AG04450 (cell line): ENCODE measurements at places on chromosomes 7 and 10.

- no peak for DNase-seq
These were observed 41.4 kb upstream of the GTF2I start for GRCh38 chr7:74615933-74616780.

GRCh38 chr7:148045521-148045920 is 545.0 kb upstream of the C7orf33 start:
- DNase-seq = no peak

DNA sequence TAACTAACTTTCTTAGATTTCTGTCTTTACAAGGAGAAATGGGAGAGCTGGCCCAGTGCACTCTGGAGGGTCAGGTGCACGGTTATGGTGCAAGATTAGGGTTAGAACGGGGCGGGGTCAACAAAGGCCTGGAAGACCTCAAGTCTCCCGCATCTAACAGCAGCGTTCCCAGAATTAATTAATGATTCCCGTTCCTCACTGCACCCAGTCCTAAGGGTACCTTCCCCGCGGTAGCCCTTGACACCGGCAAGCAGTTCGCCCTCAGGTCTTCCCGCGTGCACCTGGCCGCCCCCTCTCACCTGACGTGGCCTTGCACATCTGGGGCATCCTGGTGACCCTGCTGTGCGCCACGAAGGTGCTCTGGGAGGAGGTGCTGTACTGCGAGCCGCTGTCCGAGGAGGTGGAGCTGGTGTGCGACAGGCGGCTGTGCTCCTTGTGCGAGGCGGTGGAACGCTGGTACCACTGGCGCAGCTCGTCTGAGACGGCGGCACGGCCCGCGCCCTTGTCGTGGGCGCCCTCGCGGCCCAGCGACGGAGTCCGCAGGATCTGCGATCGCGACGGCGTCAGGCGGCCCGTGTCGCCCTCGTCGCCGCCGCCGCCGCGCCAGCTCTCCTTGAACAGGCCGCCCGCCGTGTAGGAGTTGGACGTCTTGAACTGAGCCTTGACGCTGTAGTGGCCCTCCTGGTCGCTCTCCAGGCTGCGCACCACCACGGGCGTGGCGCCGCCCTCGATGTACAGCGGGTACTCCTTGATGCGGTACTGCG is 69.8 kb downstream of the PRPF18 start:
- no peak for DNase-seq

GRCh38 chr7:2166625-2167280 is 66.0 kb downstream of the MAD1L1 start:
- DNase-seq = no peak

- DNase-seq = peak; percentile 76
These were observed 18.9 kb upstream of the NRBF2 start for GRCh38 chr10:63114031-63114814.

- no peak for DNase-seq
These were observed 25.6 kb downstream of the MARCHF5 start for GRCh38 chr10:92316610-92317009.

DNA sequence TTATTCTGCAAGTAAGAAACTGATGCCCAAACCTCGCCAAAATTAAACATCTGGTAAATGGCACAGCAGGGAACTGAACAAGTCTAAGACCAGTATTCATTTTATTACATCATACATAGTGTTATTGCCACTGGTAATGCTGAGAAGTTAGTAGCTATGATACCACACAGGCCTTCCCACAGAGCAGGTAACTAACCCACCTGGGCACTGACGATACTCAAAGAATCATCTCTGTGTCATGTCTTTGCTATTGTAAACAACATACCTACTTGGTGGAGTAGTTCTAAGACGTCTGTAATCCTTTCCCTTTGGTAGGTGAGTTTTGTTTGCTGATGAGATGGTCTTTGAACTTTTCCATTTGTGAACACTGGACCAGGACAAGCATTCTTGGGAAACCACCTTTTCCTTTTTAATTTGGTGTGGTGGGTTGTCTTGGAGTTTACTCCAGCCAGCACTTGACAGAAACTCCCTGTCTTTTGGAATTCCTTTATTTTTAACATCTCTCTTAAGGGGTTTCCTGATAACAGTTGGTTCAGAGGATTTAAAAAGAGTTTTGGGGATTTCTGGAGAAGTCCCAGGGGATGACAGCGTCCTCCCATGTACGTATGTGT is 40.9 kb downstream of the PDSS1 start:
- DNase-seq = no peak

- DNase-seq = no peak
These were observed 346.8 kb upstream of the MEOX2 start for GRCh38 chr7:16033233-16033632.

- peak; percentile 89 for DNase-seq
These were observed 131.4 kb downstream of the PRPF18 start for GRCh38 chr10:13717936-13718772.

GRCh38 chr7:125061776-125062397 is 132.3 kb upstream of the POT1 start:
- no peak for DNase-seq

GRCh38 chr7:131327049-131327625 is 539 bp upstream of the MKLN1 start:
- DNase-seq = no peak

- DNase-seq = no peak
These were observed 89.9 kb downstream of the DNAJB6 start for GRCh38 chr7:157426463-157427301.

DNA sequence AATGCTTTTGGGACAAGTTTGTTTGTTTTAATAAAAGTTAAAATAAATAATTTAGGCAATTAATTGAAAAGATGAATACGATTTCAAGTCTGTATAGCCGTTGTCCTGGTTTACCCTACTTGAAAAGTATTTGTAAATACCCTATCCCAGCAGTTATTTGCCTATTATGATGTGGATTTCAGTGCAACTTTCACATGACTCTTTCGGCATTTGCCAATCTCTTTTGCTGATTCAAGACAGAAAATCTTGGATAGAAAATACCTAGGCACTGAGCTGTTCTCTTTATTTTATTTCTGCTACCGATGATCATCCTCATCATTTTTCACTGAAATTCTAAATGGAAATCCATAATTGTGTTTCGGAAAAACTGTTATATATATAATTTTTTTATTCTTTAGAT is 125.9 kb upstream of the FZD8 start:
- DNase-seq = no peak

GRCh38 chr7:47479821-47480575 is 101.9 kb downstream of the TNS3 start:
- no peak for DNase-seq

- no peak for DNase-seq
These were observed 145.4 kb downstream of the SNX10 start for GRCh38 chr7:26437003-26437532.

DNA sequence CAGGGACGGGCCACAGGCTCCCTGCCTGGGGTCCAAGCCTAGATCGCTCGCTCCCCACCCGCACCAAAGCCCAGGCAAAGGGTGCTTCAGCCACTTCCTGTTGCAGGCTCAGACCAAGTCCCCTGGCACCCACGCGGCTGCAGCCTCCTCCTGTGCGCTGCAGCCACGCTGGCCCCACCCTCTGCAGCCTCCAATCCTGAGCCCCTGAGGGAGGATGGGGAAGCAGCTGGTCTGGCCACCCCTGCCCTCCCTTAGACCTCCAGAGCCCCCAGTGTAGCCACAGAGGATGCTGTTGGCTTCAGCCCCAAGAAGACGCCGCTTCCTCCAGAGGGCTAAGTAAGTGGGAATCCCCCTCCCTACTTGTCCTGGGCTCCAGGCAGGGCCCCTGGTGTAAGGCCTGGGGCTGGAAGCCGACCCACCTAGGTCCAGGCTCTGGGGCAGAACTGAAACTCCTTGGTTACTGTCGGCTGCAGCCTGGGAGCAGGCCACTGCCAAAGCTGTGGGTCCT is 9.4 kb downstream of the LIMK1 start:
- no peak for DNase-seq

GRCh38 chr10:133016493-133017202 is 71.1 kb upstream of the ADGRA1 start:
- DNase-seq = no peak

- DNase-seq = no peak
These were observed at the start of gene IGFBP1 for GRCh38 chr7:45888185-45888992. TSS of gene IGFBP1 (plus strand) at chr7:45888488. CDS start at chr7:45888653, 165 bp downstream.

- DNase-seq = no peak
These were observed 46.8 kb upstream of the CD36 start for GRCh38 chr7:80591654-80592053.

- no peak for DNase-seq
These were observed 137.1 kb upstream of the UNC5B start for GRCh38 chr10:71075086-71075758.

DNA sequence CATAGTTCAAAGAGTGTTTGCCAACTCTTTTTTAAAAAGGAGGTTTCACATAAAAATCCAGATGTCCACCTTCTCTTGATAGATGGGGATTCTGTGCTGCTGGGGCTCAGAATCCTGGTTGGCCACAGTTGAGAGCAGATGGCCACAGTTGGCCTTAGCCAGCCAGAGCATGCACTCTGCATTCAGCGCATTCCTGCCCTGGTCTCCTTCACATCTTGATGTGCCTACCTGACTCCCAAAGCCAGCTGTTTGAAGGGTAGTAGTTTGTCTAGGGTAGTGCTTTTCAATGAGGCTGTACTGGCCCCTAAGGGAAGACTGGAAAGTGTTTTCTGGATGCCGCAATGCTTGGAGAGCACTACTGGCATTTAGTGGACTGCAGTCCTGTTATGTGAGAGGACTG is 208.1 kb upstream of the HDAC9 start:
- DNase-seq = no peak

DNA sequence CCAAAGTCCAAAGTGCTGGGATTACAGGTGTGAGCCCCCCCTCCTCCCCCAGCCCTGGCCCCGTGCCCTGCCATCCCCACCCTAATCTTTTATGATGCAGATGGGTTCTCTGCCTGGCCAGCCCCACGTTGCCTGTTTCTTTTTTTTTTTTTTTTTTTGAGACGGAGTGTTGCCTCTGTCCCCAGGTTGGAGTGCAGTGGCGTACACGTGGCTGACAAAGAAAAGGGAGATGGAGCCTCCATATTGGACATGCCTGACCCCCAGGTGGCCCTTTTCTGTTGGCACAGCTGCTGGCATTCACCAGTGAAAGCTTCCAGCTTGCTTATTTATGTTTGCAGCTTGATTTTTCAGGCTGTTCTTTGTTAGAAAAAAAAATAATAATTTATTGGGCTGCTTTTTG is 235.3 kb downstream of the CCDC3 start:
- DNase-seq = no peak

DNA sequence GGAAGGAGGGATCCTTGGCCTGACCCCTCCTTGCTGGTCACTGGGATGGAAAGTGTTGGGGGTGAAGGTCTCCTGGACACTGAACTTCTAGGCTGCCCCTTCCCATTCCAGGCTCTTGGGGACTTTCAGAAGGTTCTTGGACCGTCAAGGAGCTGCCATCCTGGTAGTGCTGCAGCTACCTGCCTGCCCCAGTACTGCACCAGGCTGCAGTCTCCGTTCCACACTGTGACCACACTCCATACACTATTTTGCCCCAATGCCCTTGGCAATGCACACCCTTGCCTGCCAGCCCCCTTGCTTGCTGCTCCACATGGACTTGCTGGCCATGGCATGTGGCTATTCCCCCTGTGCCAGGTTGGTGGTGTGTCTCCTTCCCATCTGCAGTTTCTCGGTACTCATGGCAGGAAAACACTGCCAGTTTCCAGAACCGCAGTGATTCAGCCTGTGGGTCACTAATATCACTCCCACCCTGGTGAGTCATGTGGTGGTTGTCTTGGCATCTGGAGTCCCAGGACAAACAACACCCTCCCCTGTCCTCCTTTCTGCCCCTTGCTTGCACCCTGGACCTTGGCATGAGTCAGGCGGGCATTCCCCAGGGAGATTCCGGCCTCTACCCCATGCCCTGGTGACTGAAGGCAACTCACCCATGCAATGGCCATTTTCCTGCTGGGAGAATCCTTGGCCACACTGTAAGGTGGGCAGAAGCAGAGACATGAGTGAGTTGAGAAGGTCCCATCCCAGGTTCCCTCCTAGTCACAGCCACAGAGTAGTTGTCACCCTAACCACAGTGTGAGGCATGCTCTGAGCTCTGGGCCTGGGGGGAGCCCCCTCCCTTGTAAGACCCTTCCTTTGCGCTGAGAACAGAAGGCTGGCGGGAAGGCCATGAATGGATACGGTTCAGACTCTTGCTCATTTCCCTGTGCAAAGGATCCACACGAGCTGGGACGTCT is 32.8 kb downstream of the GOLGA7B start:
- DNase-seq = no peak
